AG04449 (cell line): ENCODE measurements at places on chromosomes 16 and 17.

DNA sequence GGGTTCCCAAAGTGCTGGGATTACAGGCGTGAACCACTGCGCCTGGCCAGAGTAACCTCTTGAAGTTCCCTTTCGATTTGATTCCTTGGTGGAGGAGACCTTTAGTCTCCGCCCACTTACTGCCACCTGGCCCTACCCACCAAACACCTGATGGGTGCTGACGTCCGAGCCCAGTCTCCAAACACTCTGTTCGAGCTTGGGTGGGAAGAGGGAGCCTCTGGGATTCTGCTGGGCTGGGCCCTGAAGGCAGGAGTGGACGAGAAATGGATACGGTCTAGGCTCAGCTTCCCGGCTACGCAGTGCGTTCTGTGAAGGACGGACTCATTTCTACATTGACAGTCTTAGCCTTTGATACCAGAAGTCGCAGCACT lies 870 bp upstream of the ITGA3 start:
- DNase-seq: no peak

- no peak for DNase-seq
Measured at GRCh38 chr16:48295488-48296281, 48.3 kb upstream of the ABCC11 start.

DNA sequence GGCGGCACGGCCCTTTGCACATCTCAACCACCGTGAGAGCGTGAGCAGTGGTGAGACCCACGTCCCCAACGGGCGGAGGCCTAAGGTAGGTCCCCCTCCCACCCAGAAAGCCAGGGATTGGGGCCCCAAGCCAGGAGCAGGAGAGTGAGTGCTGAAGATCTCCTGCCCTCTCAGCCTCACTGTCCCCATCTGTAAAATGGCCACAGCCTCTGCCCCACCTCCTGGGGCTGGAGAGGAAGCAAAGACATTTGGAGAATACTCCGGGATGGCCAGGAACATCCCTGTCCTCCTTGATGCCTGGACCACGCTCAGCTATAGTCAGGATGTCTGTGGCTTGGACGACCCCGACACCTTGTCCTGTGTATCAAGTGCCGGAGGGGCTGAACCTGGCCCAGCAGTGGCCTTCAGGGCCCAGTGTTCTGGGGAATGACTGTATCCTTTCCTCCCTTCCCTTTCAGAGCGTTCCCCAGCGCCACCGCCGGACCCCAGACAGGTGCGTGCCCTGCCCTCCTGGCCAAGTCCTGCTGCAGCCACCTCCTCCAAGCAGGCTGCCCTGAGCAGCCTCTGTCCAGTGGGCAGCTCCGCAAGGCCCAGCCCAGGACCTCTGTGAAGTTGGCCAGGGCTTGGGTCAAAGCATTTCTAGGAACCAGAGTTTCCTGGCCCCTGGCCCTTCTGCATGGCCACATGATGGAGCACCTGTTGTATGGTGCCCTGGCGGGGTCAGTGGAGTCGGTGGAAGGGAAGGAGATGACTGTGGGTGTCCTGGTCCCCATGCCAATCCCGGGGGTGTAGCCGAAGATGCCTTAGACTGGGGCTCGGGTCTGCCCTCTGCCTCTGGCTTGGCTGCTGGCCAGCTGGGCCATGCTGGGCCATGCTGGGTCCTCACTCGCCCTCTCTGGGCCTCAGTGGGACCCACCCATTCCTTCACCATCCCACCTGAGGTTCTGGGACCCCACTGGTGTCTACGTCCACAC lies 38.4 kb downstream of the ADCY7 start:
- DNase-seq: no peak

- no peak for DNase-seq
Measured at GRCh38 chr17:75486951-75487350, 28.4 kb downstream of the CASKIN2 start.

DNA sequence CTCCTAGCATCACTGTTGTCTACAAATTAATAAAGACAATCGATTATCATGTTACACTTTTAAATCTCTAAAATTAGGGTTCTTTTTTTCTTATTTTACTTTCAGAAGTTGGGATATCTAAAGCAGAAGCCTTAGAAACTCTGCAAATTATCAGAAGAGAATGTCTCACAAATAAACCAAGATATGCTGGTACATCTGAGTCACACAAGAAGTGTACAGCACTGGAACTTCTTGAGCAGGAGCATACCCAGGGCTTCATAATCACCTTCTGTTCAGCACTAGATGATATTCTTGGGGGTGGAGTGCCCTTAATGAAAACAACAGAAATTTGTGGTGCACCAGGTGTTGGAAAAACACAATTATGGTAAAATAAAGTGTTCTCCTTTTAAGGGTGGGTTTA lies 2.4 kb downstream of the RAD51C start:
- no peak for DNase-seq

DNA sequence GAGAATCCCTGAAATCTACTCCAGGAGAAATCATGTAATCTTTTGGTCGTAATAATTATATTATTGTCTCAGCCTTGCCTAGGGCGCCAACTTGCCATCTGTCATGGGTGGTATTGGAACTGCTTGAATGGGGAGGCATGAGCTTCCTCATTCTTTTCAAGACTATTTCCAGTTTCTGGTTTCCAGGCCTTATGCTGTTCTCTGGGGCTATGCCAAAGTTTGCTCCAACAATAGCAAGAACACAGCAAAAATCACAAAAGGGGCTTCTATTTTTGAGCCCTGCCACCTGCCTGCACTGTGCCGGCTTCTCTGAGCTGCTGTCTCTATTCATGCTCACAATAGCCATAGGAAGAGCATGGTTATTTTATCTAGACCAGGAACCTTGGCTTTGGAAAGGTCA lies 111.7 kb downstream of the SPECC1 start:
- DNase-seq: no peak

DNA sequence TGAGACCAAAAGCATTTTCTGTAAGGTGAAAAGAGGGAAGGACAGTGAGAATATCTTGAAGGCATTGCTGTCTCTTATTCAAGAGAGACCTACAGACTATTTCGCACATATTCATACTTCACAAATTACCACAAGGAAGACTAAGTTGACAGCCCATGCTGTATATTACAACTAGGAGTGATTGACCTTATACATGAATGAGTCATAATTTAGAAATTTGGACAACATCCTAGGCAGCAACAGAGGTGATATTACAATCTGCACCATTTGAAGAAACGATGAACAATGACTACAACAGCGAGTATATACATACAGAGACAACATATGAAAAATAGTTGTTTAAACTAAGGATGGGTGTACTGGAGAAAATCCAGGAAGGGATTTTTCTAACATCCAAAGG lies 971.7 kb downstream of the CDH11 start:
- DNase-seq: no peak

GRCh38 chr17:74274060-74274708 lies at the start of gene DNAI2:
Gene DNAI2, plus strand, starts transcription at chr17:74274234. Its CDS starts 7,584 bp downstream, at chr17:74281818.
- no peak for DNase-seq

GRCh38 chr17:59846394-59847165 lies 46.2 kb downstream of the TUBD1 start:
- DNase-seq: no peak
